ENCODE measurements at places on chromosomes 1 and 21.

- no peak for DNase-seq
Measured at GRCh38 chr1:178940068-178940765, 69.3 kb upstream of the ANGPTL1 start.

GRCh38 chr1:9733160-9733789 lies 81.7 kb downstream of the PIK3CD start:
- DNase-seq, result no peak

DNA sequence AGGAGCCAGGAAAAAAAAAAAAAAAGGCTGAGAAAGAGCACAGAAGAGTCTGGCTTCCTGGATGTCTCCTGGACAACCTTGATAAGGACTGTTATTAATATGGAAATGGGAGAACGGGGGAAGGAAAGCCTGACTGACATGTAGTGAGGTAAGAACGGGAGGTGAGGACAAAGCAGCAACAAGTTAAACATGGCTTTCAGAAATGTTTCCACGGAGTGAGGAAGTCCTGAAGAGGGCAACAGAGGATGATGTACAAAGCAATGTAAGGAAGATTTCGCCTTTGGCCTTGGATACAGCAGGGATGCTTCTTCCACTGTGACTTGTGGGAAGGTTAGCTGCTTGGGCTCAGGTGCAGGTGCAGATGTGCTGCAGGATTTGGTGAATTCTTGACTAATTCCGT lies 11.9 kb upstream of the NIBAN1 start:
- DNase-seq, result no peak

GRCh38 chr1:3874736-3875135 lies 17.5 kb downstream of the DFFB start:
- DNase-seq, result no peak

GRCh38 chr1:76012341-76013205 lies 62.0 kb upstream of the ST6GALNAC3 start:
- DNase-seq, result no peak

DNA sequence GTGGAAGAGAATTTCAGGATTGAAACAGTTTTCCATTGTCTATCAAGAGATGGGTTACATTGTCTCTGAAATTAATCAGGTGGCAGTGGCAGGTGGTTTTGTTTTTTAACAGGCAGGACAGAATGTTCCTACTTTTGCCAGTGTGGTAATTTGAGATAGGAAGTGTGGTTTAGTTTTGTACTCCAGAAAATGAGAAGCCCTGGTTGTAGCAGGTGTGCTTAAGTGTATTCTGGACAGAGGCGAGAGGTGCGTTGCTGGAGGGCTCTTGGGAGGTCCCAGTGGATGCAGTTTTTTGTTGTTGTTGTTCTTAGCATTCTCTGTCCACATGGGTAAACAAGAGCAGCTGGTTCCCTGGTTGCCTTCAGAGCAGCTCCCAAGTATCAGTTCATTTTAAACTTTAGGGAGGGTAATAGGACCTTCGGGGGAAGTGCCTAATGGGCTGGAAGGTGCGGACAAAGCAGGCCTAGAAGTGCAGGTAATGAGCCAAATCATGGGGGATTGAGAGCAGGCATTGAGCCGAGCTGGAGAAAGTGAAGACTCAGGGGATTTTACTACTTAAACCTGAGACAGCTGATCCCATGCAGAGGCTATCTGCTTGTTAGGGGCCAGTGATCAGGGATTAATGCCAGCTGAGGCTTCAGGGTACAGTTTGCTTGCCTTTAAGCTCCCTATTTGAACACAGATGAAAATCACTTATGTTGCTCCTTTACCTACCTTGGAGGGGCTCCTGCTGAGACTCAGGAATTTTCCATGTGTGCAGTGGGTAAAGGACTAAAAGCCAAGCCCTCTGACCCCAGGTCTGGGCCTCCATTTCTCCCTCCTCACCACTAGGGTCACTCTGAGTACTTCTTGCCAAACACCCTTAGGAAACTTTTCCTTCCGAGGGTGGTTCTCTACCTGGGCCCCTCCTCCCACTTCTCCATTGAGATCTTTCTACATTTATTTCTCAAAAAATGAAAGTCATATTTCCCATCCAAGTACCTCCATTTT lies 6.1 kb downstream of the PFKFB2 start:
- DNase-seq, result peak; percentile 63

- no peak for DNase-seq
Measured at GRCh38 chr1:17539118-17539476, 401 bp upstream of the ARHGEF10L start.

DNA sequence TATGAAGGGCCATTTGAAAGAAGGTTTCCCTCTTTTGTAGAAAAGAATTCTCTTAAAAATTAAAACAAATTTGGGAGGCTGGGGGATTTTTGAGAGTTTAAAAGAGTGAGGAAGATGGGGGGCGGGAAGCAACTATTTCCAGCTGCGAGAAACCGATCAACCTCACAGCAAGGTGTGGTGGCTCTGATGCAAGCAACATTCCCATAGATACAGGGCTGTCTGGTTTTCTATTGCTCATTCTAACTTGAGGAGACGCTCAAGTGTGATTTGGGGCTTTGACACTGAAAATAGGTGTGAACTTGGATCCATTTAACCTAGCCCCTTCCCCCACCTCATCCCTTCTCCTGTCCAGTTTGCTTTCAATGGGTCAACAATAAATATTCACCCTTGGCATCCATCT lies 7.2 kb downstream of the RUNX1 start:
- DNase-seq, result no peak

- DNase-seq, result peak; percentile 59
Measured at GRCh38 chr1:9874959-9875635, 35.0 kb downstream of the CTNNBIP1 start.

DNA sequence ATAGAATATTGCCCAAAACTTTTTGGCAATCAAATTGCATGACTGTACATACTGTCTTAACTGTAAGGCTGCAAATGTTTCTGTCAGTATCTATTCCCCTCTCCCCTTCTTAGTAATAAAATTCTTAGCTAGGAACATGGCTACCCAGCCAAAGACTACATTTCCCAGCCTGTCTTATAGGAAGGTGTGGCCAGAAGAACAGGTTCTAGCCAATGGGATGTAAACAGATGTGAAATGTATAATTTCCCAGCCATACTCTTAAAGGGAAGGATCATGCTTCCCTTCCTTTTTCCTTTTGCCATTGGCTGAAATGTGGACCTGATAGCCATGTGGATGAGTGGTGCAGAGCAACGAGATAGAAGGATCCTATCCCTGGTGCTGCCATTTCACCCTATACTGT lies 7.0 kb upstream of the HIVEP3 start:
- DNase-seq, result no peak

GRCh38 chr1:9590945-9591668 lies 2.4 kb downstream of the TMEM201 start:
- no peak for DNase-seq

DNA sequence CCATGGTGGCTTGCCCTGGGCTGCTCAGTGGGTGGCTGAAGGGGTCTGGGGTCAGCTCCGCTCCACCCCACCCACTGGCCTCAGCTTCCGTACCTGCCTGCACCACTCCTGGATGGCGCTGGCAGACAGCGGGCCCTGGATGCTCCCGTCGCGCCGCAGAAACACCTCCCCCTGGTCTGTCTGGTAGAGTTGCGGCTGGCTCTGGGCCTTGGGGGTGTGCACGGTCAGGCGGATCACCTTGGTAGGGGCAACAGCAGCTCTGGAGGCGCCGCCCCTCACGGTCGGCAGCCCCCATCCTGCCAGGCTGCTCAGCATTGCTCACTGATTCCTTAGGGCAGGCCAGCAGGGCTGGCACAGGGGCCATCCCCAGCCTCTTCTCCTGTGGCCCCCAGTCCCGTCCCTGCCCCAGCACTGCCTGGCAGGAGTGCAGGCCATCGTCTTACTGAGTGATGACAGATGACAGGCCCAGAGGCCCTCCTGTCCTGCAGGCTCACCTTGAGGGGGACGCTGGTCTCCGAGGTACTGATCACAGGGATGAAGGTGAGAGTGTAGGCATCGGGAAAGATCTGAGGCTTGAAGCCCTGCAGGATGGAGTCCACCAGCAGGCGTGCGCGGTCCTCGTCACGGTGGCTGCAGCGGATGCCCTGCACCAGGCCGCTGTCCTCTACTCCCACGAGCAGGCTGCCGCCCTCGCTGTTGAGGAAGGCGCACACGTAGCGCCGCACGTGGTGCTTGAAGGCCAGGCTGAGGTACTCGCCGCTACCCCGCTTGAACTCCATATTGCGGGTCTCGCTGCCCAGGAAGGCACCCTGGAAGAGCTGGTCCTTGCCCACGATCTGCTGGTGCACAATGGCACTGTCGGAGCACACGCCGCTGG lies 4.1 kb downstream of the SLFNL1 start:
- DNase-seq, result no peak

DNA sequence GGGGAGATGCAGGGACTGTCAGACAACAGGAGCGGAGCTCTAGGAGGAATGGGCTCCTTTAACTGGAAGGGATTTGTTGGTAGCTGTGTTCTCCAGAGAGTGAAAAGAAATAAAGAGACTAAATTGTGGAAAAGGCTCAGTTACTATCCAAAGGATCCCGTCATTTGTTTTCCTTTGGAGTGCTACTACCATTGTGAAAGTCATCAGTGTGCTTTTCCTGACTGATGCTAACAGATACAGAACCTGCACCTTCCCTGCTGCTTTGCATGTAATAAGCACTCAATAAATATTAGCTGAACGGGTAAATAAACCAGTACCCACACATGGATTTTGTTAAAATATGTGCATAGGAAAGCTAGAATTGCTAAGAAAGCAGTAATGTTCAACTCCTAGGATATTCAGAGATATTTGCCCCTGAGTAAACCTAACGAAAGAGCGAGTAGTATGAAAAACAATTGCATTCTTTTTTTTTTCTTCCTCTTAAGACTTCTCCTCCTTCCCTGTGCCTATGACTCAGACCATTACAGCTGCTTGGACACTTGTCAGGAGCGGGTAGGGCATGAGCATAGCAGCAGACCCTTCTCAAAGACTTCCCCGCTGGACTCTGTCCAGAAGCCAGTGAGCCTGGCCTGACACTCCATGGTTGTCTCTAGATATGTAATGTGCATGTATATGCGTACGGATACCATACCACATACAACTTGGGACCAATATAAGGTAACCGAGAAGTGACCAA lies 41.7 kb downstream of the PTGFRN start:
- no peak for DNase-seq

DNA sequence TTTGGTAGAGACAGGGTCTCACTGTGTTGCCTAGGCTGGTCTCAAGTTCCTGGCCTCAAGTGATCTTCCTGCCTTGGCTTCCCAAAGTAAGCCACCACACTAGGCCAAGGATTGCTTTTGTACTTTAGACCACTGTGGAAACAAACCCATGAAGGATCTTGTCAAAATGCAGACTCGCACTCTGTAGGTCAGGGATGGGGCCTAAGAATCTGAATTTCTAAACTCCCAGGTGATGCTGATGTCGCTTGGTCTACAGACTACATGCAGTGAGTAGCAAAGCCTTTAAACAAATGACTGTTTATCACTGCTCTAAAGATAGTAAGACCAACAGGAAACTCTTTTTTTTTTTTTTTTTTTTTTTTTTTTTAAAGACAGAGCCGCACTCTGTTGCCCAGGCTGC lies 54.1 kb upstream of the MUTYH start:
- DNase-seq, result no peak

DNA sequence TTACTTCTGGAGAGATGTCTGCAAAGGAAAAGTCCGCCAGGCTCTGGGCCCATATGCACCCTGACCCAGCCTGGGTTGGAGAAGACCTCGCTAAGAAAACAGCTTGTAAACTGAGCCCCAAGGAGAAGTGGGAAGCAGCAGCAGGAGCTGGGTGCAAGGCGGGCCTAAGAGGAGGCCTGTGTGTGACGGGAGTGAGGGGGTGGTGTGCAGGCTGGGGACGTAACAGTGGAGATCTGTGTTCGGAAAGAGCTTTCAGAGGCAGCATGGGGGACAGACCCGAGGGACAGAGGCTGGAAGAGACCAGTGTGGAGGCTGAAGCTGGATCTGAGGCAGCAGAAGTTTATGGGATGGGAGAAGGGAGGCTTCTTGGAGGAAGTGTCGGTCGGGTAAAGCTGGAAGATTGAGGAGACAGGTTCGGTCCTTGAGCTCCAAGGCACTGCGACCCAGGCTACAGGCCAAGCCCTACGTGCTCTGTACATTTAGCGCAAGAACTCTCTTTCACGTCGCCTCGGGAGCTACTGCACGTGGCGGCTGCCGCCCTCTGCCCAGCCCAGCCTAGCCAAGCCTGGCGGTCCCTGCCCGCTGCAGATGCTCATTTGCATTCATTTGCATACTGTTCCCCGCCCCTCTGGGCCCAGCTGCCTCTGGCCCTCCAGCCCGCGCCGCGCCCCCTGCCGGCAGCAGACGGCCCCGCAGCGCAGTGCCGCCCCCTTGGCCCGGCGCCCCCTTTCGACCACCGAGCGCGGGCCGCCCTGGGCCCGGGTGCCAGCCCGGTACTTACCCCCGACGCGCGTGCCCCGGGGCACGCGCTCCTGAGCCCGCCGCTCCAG lies 6.3 kb downstream of the HPCA start:
- DNase-seq, result peak; percentile 67

GRCh38 chr1:107451715-107452114 lies 310.9 kb downstream of the NTNG1 start:
- DNase-seq, result no peak

DNA sequence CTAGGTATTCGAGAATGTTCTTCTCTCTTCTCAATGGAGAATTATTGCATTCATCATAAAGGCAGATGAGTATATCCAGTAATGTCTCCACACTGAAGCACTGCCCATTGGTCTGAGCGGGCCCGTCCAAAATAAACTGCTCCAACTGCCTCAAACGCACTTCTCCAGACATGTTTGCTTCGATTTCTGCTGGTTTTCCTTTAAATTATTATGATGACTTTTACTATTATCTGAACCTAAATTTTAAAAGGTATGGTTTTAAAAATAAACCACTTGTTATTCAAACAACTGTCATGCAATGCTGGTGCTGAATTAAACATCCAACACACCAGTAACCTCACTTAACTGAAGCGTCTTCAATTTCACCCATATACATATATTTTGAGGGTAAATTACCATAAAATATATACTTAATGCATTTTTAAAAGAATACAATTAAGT lies 1.3 kb downstream of the CDC42BPA start:
- no peak for DNase-seq

- no peak for DNase-seq
Measured at GRCh38 chr21:46087641-46088040, 10.3 kb upstream of the COL6A2 start.

GRCh38 chr1:24149866-24150233 lies 6.9 kb upstream of the IL22RA1 start:
- DNase-seq, result no peak

- DNase-seq, result peak; percentile 89
Measured at GRCh38 chr1:42003433-42003832, 84.7 kb upstream of the HIVEP3 start.

DNA sequence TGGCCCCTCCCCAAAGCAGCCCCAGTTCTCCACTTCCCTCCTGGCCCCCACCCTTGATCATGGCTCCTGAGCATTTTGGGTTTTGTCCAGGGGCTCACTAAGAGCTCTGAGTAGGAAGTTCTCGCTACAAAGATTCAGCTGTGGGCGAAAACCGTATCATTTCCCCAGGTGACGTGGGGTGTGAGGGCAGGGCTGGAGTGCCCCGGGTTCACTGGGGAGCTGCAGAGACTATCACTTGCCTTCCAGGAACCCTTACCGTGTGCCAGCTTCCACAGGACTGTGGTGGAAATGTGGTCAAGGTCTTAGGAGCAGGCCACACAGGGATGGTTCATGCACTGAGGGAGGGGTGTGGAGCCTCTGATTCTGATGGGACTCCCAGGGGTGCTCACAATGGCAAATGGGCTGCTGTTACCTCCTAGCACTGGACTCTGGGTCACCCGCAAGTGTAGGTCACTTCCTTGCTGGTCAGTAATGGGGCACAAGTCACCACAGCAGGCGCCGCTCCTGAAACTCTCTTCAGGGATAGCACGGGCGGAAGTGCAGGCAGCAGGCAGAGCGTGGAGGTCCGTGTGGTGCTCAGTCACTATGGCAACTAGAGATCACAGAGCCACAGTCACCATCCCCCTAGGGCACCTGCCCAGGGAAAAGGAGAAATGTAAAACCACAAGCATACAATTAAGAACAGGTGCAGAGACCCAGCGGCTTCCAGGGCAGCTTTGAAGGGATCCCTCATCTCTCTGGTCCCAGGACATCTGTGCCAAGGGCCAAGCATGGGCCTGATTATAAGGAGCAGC lies 35.4 kb downstream of the RSPH1 start:
- peak; percentile 34 for DNase-seq

Measured in NCI-H2171 (cell line).